ENCODE measurements at places on chromosomes 5 and 9.

- no peak for DNase-seq
Measured at GRCh38 chr5:93894601-93895354, 153.4 kb upstream of the POU5F2 start.

DNA sequence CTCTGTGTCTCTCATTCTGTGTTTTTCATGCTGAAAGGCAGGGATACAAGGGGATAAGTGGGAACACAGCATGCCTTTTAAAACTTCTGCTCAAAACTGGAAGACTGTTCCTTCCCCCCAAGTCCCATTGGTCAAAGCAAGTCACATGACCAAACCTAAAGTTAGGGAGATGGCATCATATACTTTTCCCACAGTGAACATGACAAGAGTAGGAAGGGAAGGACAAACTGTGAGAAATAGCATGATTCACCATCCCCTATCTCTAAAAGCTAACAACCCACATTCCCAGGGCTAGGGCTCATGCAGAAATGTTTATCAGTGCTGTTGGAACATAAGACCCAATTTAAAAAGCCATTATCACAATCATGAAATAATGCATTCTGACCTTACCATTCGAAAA is 24.2 kb upstream of the SHISAL2B start:
- no peak for DNase-seq

GRCh38 chr9:137610944-137611343 is 5.5 kb downstream of the ARRDC1 start:
- no peak for DNase-seq

DNA sequence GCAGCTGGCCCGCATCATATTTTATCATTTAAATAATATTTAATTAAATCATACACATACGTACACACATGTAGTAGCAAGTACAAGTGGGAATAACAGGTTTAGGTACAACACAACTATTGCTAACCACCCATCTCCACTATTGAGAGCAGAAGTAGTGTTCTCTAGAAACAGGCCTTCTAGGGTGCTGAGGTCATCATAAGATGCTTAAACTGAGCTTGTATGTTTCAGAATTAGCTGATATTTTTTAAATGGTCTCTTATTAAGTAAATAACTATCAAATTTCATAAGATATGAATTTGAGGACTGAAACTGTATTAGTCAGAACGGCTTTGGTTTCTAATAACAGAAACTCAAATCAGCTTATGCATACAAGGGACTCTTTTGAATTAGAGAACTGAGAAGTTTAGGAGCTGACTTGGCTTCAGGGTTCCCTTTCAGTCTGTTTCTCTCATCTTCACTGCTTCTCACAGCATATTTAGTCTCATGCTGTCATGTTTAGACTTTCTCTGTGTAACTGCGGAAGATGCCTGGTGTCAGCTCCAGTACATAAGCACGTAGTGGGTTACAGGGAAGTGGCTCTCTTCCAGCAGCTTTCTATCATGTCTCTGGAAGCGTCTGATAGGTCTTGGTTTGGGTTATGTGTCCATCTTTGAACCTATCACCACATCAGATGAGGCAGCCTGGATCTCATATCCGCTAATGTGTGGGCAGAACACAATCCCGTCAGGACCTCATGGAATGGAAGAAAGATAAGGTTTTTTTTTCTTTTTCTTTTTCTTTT is 25.0 kb upstream of the OCLN start:
- DNase-seq = no peak

GRCh38 chr5:175696139-175696854 is 38.4 kb downstream of the HRH2 start:
- DNase-seq = peak; percentile 65

DNA sequence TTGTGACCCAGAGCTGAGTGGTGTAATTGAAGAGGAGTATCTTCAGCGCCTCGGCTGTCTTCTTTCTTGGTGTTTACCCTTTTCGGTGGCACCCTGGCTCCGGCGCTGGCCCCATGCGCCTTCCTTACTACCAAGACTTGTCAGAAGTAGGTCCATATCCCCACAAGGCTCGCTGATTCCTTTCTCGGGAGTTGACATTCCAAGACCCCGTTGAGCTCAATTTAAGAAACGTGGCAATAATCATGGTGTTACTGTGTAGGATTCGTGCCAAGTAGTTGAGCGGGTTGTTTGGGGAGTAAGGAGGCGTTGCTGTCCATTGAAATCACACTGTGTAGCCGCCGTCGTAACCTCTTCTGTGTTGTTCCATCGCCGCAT is 795 bp downstream of the NDUFAF2 start:
- peak; percentile 42 for DNase-seq

GRCh38 chr5:135279328-135279727 is 119.7 kb downstream of the MACROH2A1 start:
- DNase-seq = no peak

- no peak for DNase-seq
Measured at GRCh38 chr5:171871711-171872110, 86.1 kb downstream of the SMIM23 start.

DNA sequence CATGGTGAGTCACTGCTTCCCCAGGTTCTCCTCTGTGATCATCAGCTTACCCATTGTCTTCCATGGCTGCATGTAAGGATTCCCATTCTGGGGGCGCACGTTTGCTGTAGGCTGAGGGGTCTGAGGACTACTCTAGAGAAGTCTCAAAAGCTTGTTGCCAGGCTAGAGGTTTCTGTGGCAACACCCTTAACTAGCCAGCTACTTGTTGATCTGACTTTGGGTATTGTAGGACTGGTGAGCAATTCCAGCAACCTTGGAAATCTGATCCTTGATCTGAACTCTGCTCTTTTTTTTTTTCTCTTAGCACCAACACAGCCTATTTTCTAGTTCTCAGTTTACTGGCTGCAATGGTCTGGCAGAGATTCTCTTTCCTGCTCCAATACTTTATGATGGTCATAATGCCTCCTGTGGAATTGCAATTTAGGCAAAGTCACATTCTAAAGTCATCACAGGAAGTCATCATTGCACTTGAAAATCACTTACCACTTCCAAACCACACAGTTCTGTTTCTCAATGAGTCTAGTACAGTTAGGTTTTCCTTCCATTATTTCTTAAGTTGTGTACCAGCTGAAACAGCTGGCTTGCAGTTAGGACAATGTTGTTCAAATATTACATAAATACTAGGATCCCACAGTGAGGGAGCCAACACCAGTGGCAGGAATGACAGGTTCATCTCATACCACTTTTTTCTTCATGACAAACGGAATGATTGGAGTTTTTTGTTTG is 110.3 kb downstream of the SLC12A2 start:
- no peak for DNase-seq

DNA sequence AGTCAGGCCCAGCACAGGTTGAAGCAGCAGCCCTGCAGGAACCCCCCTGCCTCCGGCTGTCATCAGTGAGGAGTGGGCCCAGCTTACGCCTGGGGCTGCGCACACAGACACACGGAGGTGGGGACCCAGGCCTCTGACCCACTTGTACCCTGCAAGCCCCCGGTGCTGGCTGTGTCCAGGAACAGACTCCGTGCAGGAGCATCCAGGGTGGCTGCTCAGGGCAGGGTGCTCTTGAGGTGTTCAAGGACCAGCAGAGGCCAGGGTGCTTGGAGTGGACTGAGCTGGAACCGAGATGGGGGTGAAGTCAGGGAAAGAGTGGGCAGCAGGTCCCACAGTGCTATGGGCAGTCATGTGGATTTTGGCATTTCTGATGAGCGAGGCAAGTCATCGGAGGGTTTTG is 199.5 kb downstream of the CACNA1B start:
- no peak for DNase-seq

DNA sequence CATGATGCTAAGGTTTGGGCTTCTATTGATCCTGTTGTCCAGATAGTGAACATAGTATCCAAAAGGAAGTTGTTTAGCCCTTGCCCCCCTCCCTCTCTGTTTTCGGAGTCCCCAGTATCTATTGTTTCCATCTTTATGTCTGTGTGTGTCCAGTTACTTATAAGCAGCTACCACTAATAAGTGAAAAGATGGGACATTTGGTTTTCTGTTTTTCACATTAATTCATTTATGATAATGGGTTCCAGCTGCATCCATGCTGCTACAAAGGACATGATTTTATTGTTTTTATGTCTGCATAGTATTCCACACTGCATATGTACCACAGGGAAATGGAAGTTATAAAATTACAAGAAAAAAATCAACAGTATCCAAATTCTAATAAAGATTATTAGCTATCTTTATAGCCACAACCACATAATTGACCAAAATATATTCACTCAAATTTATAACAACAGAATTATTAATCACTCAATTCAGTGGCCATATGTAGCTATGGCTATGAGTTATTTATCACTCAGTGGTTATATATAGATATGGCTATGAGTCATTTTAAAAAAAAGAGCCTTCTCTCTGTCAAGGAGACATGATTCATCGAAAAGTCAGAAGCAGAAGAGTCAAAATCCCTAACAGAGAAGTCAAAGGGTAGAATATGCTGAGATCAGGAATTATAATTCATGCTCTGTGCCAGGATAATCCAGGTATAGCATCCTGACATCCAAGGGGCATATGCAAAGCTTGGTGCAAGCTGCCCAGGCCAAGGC is 367.5 kb downstream of the DEPDC1B start:
- no peak for DNase-seq

DNA sequence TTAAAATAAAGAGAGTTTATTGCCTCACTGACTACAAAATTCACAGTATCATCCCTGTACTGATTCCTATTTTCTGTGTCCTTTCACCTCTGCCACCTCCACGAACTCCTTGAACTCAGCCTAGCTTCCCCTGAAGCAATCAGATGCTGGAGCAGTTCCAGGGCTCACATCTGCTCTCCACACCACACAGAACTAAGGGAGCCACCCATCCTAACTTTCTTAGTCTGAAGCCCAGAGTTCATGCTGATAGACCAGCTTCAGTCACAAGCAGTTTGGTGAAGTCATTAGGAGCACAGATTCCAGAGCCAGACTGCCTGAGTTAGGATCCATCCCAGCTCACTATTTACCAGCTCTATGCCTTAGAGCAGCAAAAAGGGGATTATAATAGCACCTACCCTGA is 15.6 kb upstream of the EPB41L4A start:
- no peak for DNase-seq

- DNase-seq = peak; percentile 86
Measured at GRCh38 chr9:127905004-127905728, 5.8 kb upstream of the ST6GALNAC6 start.

GRCh38 chr9:116124472-116125040 is 29.0 kb upstream of the PAPPA start:
- DNase-seq = no peak

GRCh38 chr5:115459855-115460341 is 84.7 kb downstream of the FEM1C start:
- DNase-seq = no peak

GRCh38 chr5:14767053-14767452 is 102.5 kb downstream of the OTULIN start:
- no peak for DNase-seq

- DNase-seq = no peak
Measured at GRCh38 chr5:1709171-1709803, 90.3 kb downstream of the MRPL36 start.

GRCh38 chr5:14469551-14470377 is 111.8 kb upstream of the OTULINL start:
- DNase-seq = no peak

- DNase-seq = no peak
Measured at GRCh38 chr5:74686962-74687751, 2.1 kb downstream of the HEXB start.

GRCh38 chr9:136544964-136545691 is 720 bp downstream of the NOTCH1 start:
- peak; percentile 65 for DNase-seq

GRCh38 chr9:108397286-108397685 is 458.5 kb downstream of the ACTL7B start:
- no peak for DNase-seq

DNA sequence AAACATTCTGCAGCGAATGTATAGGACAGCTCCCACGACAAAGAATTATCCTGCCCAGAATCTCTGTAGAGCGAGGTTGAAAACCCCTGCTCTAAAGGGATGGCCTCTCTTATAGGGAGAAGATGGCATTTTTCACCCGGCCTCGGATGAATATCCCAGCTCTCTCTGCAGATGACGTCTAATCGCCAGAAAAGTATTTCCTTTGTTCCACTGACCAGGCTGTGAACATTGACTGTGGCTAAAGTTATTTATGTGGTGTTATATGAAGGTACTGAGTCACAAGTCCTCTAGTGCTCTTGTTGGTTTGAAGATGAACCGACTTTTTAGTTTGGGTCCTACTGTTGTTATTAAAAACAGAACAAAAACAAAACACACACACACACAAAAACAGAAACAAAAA is 17.4 kb upstream of the RARS1 start:
- DNase-seq = no peak

DNA sequence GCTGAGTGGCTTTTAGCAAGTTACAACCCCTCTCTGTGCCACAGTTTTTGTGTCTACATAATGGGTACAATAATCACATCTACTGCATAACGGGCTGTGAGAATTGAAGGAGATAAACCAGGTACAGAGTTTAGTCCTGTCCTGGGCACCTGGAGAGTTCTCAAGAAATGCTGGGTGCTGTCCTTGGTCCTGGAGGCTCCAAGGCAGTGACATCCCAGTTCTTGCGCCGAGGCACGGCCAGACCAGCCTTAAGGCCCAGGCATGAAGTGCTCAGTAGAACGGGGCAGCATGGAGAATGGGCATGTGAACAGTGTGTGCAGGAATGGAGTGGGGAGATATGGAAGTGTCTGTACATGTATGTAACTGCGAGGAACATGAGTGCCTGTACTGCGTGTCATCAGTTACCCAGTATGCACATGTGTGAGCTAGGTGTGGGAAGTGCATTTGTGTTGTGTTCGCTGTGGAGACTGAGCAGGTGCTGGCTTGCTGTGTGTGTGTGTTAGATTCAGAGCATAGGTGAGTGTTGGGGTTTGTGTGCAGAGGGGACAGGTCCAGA is 6.3 kb upstream of the UNC5A start:
- no peak for DNase-seq

GRCh38 chr5:74082512-74083055 is 456.6 kb downstream of the ARHGEF28 start:
- no peak for DNase-seq

DNA sequence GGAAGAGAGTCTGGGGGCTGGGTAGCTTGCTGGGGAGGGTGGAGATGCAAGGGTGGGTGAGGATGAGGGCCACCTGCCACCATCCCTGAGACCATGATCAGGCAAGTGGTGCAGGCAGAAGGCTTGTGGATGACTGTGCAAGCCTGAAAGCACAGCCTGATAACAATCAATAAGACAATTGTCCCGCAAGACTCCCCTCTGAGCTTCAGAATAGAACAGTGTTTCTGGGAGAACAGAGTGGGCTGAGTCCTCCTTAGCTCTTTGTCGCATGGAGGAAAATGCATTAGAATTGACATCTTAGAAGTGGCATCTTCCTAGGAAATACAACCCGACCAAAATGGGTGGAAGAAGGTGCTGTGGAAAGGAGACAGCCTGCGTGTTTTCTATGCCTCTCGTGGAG is 6.6 kb downstream of the GADD45G start:
- DNase-seq = no peak
